Kidney (tissue), 22 donors: ENCODE measurements at places on chromosomes 13 and 19. TPM values are rescaled to one million over a fixed set of nuclear protein-coding genes. Genes with fewer than 3 reads are reported as not detected.
A peak's percentile ranks its signal among the peaks of the same experiment; 100 is the strongest.

CGB3 gene
- total RNA-seq = not detected

KLC3 gene
- 3.3 TPM for total RNA-seq

SHKBP1 gene
- total RNA-seq = 69.6 TPM

ZNF69 gene
- 16.4 TPM for total RNA-seq

ALOX5AP gene
- total RNA-seq = 25.0 TPM

RNF113B gene
- total RNA-seq = not detected

CYP2S1 gene
- total RNA-seq = 2.0 TPM

ZNF14 gene
- 10.2 TPM for total RNA-seq

DNA sequence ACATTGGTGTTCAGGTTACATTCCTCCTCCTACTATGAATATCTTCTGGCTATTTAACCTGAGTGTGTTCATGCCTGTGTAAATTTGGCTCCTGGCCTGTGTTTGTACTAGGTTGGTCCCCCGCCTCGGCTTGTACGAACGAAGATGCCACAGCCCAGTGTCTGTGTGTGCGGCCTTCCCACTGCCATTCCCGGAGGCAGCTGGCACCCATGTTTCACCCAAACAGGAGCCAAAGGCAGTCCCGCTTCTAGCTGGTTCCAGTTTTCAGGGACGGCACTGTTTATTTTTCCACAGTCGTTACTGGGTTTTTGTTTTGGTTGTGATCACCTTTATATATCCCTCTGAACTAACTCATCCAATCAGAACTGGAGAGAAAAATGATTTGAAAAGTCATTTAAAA is 102.5 kb upstream of the ZNF536 start:
- no peak for DNase-seq

- DNase-seq = peak; percentile 17
Measured at GRCh38 chr13:58542530-58542929, 911.0 kb downstream of the PCDH17 start.

DNA sequence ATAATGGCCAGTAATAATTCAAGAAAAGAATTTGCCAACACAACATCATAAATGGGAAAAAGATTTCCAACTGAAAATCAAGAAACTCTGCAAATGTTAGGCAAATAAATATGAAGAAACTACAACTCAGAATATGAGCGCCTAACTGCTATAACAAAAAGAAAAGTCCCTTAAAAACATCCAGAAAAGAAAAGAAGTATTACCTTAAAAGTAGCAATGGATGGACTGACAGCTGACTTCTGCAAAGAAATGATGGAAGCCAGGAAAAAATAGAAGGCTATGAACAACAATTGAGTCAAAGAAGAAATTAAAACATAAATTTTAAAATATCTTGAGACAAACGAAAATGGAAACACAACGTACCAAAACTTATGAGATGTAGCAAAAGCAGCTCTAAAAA is 482.3 kb upstream of the ZNF507 start:
- no peak for DNase-seq

- no peak for DNase-seq
Measured at GRCh38 chr13:60398379-60398891, 1.4 kb downstream of the TDRD3 start.

DNA sequence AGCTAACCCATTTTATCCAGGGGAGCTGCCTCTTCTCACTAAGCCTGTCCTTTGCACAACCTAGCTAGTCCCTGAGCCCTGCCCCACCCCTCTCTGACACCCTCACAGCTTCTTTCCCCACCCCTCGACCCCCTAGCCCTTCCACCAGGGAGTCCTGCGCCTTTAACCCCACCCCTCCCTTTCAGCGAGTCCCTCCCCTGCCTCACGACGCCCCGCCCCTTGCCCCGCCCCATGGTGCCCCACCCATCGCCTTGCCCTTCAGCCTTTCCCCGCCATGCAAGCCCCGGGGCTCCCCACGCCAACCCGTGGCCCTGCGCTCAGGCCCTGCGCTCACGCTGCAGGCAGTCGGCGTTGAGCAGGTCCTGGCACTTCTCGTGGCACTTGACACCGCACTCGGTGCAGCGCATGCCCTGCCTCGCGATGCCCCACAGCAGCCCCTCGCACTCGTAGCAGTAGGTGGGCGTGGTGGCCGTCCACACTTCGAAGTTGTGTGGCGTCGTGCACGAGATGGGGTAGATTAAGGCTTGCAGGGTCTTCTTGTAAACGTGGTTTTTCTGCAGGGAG is 40.0 kb downstream of the UNC13A start:
- DNase-seq = no peak

DNA sequence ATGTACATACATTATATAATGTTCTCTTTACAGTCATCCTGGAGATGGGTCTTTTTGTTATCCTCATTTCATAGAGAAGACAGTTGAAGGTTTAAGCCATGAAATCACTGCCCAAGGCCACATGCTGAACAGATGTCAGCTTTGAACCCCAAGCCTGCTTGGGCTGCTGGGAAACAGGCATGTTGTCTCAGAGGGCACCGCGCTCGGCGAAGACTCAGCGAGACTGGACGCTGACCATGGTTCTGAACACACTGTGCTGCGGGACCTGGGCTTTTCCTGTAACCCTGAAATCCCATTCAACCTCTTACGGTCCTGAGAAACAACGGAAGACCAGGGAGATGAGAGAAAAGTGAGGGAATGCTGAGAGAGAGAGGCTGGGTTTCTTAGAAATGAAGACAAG is 27.3 kb downstream of the LRFN3 start:
- peak; percentile 88 for DNase-seq

- no peak for DNase-seq
Measured at GRCh38 chr19:29285878-29286277, 72.9 kb upstream of the UQCRFS1 start.

DNA sequence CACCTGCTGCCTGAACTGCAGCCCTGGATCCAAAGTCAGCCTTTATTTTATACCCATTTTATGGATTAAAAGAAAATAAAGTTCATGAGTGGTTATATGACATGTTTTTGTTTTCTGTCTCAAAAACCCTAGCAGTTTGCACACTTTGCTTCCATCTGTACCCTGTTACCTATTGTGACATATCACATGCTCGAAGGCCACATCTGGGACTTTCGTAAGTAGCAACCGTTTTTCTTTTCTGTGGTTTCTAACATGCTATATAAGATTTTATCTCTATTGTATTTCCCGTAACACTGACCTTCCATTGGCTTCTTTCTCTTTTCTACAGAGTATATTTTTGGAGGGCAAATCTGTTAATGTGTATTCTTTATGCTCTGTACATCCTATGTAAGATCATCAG is 1007.2 kb downstream of the PCDH9 start:
- DNase-seq = no peak

DNA sequence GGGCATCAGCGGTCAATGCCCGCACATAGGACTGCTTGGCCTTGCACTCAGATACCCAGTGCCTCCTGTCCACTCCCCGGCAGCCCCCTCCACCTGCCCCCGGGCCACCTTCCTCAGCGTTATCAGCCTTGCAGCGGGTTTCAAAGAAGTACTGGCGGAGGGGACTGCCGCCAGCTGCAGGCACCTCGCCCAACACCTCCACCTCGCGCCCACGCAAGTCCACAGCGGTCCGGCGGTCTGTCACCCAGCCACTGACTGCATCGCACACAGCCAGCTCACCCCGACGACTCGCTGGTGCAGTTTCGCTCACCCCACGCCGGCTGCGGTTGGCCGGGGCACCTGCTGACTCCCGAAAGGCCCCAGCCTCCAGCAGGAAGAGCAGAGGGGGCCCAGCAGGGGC is 3.2 kb downstream of the NTF4 start:
- DNase-seq = no peak

GRCh38 chr13:109135018-109135417 is 505.6 kb downstream of the MYO16 start:
- DNase-seq = no peak

DNA sequence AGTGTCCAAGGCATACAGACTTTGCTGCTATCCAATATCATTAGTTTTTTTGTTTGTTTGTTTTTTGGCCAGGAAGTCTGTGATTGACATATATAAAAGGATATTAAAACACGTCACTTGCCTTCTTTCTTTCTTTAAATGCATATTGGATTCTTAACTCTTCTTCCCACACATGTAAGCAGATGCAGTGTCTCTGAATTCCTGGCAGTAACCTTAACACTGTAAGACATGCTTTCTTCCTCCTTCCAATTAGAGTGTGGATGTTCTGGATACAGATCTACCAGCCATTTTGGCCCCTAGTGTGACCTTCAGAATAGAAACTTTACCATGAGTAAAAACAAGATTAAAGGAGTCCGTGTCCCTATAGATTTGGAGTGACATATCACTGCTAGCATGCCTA is 967.4 kb upstream of the PRR20A start:
- DNase-seq = no peak

- peak; percentile 72 for DNase-seq
Measured at GRCh38 chr19:6108721-6109633, 1.3 kb downstream of the RFX2 start.

- no peak for DNase-seq
Measured at GRCh38 chr19:17411801-17412200, 6.4 kb upstream of the BST2 start.

DNA sequence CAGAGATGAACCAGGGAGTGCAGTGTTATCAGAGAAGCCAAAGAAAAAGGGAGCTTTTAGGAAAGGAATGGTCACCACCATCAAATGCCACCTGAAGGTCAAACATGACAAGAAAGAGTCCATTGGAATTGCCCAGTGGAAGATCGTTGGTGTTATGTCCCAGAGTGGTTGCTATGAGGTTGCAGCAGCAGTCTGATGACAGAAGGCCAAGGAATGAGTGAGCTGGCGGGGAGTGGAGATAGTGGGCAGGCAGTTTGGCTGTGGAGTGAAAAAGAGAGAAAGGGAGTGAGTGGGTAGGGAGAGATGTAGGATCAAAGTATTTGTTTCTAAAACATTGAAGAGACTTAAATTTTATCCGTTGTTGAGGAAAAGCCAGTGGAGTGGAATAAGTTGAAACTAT is 117.4 kb upstream of the WASF3 start:
- no peak for DNase-seq

- DNase-seq = no peak
Measured at GRCh38 chr13:90246687-90247345, 1100.7 kb upstream of the MIR17HG start.

DNA sequence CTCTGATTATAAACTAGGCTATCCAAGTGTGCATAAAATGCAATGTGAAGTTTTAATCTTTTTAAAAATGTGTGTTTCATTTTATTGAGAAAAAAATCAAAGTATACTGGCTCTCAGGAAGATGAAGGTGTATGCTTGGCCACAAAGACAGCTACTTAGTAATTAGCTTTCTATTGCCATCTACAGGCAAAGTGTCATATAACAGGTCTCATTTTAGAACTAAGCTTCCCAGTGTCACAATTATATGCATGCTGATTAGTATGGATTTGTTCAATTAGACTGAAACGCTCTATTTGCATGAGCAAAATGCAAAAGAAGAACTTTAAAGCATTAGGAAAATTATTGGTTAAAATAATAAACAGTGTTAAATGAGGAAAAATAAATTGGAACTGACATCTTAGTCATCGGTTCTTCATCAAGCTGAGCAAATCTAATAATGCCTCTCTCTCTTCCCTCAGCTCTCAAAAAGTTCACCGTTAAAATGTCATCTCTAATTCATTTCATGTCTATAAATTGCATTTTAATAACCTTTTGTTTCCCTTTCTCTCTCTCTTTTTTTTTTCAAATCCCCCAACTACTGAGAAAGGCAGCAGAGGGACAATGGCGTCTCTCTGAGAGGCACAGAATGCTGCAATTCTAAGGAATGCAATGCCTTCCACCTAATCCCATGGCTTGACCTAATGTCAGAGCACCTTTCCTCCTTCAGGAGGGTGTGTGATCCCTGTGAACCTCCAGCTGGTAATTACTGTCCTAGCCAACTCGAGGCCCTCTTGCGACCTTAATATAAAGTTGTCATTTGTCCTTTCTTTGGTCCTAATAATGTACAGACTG is 313.1 kb upstream of the MAB21L1 start:
- peak; percentile 49 for DNase-seq

DNA sequence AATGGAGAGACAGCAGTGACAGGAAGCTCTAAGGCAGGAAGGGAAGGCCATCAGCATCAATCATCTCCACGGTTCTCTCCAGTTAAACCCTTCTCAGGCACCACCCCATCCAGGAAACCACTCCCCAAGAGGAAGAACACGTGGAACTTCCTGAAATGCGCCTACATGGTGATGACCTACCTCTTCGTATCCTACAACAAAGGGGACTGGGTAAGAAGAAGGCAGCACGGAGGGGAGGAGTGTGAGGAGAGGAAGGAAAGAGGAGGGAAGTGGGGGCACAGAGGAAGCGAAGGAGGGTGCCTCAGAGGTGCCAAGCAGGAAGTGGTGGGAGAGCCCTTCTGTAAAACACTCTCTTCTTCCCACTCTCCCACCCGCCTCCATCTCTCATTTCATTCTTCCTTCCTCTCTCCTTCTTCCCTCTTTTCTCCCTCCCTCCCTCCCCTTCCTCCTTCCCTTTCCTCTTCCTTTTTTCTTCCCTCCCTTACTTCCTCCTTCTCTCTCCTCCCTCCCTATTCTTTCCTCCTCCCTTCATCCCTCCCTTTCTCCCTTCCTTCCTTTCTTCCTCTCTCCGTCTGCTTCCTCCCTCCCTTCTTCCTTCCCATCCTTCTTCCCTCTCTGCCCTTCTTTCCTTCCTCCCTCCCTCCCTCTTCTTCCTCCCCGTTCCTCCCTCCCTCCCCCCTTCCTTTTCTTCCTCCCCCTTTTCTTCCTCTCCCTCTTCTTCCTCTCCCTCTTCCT is 12.6 kb downstream of the ZSCAN5A start:
- no peak for DNase-seq

GRCh38 chr19:45498411-45499195 is at the start of gene PPM1N:
TSS of gene PPM1N (plus strand) at chr19:45498443. CDS start at chr19:45498473, 30 bp downstream.
- DNase-seq = peak; percentile 61

DNA sequence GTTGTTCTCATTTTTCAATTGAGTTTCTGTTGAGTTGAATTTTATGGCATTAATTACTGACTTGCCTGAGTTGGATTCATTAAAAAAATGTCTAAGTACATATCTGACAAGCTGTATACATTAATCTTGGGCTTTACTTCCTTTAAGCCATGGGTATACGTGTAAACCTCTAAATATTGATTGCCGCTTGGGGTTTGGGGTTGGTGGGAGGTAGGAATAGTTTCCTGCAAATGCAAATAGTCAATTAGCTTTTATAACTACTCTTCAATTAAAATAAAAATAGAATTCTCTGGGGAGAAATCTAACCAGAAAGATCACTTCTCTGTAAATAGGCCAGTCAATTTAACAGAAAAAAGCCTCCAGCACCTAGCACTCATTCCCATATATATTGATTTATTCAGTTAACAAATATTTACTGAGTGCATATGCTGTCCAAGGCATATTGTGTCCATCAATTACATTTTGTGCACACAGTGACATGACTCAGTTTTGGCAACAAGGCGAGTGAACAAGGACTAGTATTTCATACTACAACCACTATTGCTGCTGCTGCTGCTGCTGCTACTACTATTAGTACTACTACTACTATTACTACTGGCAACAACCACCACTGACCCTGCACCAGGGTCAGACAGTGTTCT is 306.8 kb downstream of the RFC3 start:
- no peak for DNase-seq
